Activated T-helper 9 cell treated with anti-CD3 and anti-CD28 coated beads, Interleukin-2, amount 50 U/mL, for 16 hours (primary cell): ENCODE measurements at places on chromosomes 16 and 17.

DNA sequence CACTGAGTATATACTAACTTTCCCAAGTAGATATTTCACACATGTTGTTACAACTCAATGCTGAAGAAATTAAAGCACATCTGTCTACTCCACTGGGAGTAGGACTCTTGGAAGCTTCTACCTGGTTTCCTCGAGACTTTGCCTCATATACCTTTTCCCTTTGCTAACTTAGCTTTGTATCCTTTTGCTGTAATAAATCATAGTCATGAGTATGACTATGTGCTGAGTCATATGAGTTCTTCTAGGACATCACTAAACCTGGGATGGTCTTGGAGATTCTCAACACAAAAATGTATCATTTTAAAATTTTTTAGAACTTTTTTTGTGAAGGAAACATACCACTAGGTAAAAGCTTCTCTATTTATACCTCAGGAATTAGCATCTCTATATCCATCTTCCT, 39.8 kb downstream of the ABCA5 start:
- no peak for DNase-seq

DNA sequence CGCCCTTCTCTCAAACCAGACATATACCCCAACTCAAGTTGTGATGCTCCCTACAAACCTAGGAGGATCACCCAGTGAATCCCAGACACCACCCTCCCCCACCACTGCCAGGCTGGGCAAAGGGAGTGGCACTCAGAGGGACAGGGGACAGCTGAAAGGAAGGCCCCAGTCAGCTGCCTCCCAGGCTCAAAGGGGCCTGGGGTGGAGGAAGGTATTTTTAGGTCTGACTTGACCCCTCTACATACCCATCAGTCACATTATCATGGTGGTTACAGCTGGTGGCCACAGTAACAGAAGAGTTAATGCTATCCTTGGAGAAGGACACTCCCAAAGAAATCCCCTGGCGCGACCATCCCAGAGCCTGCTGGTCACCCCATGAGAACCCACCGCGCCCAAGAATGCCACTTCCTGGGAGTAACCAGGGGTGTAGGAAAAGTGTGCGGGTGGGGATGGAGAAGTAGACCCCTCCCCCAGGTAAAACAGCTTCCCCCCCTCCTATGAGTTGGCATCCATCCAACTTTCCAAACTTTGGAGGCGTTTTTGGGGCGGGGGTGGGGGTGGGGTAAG, 1.1 kb downstream of the CACNB1 start:
- DNase-seq: no peak

GRCh38 chr17:50470426-50470825, 1.7 kb upstream of the CHAD start:
- DNase-seq: no peak

DNA sequence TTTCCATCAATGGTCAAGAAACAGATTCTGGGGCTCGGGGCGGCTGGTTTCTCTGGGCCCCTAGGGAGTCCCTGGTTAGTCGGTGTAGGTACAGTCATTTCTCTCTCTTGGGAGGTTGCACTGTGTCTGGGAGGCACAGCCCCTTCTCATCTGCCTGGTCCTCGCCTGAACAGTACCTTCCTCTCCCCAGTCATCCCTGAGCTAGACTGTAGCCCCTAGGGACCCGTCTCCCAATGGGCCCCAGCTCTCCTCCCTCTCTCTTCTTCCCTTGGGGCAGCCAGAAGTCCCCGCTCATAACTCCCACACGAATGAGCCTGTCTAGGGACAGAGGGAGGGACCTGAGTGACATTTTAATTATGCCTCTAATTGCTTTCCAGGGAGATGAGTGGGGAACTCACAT, 20.2 kb upstream of the CPSF4L start:
- DNase-seq: no peak

DNA sequence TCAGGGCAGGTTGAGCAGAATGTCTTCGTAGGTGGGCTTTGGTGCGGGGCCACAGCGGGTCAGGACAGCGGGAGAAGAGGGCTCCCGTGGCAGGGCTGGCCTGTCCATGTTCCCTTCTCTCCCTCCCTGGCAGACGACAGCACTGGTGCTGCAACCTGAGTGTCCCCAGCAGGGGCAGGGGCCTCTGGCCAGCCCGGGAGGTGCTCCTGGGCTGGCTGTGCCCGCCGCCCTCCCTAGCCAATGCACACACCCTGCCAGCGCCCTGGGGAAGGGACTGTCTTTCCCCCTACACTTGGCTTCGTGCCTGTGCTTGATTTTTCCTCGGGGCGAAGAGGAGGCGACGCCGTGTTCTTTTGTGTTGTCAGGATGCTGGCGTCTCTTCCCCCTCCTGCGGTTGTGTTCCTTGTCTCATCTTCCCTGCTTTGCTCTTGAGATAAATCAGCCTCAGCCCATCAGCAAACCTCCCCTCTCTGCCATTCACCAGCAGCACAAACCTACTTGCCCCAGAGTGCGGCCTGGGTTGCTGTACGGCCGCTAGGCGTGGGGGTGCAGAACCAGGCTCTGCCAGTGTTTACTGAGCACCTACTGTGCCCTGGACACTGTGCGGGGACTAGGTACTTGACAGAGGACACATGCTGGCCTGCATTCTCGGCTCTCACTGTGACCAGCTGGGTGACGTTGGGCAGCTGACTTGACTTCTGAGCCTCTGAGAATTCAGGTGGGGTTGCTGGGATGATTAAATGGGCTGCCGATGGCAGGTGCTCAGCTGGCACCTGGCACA, 237.3 kb upstream of the CIBAR2 start:
- DNase-seq: no peak

DNA sequence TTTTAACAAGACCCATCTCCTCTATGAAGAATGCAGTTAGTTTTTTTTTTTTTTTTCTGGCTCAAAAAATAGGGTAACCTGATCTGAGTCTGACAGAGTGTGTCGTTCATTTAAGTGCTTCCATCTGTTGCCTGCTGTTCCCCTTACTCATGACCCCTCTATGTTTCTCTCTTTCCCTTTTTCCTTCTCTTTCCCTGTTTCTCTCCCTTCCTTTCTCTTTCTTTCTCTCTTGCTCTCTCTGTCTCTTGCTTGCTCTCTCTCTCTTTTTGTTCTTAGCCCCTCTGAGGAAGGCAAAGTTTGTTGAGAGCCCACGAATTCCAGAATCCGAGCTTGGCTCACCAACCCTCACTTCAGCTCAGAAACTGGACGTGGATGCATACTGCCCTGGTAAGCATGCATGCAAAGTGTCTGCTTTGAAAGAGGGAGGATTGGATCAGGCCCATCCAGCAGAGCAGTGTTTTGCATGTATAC, 185.0 kb downstream of the TANC2 start:
- no peak for DNase-seq

GRCh38 chr17:13030459-13031300, 12.9 kb upstream of the ELAC2 start:
- DNase-seq: peak; percentile 6

DNA sequence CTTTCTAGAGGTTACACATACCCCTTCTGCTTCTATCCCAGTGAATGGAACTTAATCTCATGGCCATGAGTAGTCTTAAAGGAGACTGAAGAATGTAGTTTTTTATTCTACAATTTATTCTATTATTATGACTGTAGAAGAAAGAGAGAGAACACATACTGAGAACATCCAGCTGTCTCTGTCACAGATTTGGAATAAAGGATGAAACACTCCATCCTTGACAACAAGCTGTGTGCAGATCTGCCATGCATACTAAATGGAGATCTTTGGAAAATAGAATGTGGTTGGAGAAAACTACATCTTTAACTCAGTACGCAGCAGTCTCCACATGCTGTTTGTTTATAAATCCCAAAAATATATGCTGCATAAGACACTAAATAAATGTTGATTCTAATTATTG, 54.1 kb upstream of the NUDT7 start:
- DNase-seq: no peak

GRCh38 chr16:46612121-46612520, 9.1 kb downstream of the SHCBP1 start:
- DNase-seq: no peak

GRCh38 chr16:83458612-83459011, 349.2 kb upstream of the HSBP1 start:
- no peak for DNase-seq

GRCh38 chr17:74089869-74090464, 113.5 kb upstream of the RPL38 start:
- no peak for DNase-seq

DNA sequence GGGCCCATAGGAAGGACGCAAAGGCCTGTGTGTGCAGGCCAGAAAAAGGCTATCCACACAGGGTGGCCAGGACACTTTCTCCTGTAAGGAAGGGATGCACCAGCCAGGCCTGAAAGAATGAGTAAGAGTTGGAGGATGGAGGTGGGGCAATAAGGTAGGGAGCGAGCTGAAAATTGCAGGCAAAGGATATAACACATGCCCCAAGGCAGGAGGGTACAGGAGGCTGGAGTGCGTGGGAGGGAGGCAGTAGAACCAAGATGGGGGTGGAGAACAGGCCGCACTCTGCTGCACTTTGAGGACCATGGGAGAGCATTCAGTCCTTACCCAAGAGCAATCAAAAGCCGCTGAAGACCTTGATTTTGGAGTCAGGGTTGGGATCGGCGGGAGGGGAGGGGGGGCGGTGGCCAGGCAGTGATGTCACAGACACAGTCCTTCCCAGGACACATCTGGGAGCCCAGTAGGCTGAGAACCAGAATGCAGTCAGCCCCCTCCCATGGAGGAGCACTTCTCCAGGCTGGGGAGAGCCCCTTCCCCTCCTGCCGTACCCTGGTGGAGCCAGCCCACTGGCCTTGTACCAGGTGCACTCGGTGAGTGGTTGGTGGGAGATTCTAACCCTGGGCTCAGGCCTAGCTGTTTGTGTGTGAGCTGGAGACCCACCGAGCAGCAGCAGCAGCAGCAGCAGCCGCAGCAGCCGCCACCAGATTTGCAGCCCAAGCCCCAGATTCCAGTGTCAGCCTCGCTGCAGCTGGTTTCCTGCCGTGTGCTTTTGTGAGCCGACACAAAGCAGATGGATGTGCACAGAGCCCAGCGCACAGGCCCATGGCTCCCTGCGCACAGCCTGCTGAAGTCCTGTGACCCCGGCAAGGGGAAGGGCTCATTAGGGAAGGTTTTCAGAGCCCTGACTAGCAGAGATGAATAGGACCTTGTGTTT, 17.5 kb downstream of the ANKRD40 start:
- no peak for DNase-seq

- no peak for DNase-seq
Observed at GRCh38 chr17:44402564-44403172, 13.2 kb upstream of the ITGA2B start.

GRCh38 chr16:53999841-54000240, 286.7 kb downstream of the IRX3 start:
- no peak for DNase-seq

DNA sequence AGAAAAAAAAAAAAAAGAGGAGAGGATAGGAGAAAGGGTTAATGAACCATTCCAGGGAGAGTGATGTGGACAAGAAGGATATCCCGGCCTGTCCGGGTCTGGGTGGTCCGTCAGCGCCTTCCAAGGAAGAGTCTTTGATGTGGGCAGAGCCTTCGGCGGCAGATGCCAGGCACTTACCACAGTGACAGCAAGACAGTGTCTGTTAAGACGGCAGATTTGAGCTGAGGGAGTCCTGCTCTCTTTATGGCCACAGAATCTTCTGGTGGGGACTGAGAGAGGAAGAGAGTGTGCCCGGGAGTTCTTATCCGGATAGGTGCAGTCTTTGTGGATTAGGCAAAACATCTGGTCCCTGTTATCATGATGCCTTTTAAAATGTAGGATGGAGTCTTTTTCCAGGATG, 95.2 kb downstream of the ZDHHC7 start:
- DNase-seq: no peak

DNA sequence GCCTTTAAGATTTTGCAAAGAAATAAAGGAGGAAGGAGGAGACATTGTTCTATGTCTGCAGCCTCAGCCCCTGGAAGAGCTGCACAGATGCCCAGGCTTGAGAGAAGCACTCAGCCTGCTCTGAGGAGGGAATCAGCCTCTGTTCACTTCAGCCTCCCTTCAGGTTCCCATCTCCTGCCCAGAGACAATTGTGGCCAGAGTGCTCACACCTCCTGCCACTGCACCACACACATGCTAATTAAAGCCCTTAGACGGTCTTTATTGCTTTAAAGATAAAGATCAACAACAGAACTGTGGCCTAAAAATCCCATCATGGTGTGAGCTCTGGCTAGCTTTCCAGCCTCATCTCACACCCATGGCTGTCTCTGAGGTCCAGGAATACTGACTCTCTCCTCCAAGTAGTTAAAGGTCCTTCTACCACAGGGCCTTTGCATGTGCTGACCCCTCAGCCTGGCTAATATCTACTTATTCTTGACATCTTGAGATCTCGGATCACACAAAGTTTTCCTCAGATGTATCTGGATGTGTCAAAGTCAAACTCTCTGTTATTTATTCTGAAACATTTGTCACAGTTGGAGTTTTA, 33.8 kb downstream of the CHD9NB start:
- DNase-seq: no peak

DNA sequence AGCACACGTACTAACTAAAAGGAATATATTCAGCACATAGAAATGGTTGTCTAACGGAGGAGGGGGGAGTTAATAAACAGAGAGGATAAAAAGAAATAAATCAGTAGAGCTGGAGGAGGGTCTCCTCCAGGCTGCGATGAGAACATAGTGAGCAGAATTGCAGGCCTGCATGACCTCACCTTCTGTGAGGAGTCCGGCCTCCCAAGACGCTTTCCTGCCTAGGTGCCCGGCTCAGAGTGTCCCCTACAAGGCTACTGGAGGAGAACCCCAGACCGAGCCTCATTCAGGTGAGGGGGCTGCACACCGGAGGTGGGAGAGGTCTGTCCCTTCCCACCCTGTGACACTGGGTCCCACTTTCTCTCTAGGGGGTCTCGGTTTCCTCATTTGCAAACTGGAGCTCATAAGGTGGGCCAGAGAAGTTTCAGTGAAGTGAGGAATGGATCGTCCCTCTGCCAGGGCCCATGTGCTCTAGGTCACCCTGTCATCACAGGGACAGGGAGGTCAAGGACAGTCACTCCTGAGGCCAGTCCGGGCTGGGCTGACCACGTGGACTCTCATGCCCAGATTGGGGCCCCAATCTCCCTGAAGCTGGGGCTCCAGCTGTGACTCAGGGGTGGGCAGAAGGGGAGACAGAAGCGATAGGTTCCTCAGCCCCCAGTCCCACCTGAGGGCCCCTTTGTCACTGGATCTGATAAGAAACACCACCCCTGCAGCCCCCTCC, 3.3 kb upstream of the HBM start:
- DNase-seq: no peak

DNA sequence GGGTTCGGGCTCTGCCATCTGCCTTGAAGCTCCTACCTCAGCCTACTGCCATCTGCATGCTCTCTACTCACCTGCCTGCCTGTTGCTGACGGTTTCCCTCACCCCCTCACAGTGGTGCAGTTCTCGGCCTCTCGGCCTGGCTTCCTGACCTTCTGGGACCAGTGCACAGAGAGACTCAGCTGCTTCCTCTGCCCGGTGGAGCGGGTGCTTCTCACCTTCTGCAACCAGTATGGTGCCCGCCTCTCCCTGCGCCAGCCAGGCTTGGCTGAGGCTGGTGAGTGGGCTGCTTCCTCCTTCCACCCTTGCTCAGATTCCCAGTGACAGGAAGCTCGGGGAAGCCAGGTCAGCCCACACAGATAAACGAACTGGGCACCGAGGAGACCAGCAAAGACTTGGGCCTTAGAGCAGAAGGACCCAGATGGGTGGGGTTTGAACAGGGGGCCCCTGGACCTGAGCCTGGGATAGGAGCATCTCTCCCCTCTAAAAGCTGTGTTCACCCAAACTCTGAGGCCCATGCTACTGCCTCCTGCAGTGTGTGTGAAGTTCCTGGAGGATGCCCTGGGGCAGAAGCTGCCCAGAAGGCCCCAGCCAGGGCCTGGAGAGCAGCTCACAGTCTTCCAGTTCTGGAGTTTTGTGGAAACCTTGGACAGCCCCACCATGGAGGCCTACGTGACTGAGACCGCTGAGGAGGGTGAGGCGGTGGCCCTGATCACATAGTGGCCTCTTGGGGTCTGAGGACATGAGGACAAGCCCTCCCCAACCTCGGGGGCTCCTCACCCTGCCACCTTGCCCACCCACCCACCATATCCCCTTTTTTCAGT, 16.4 kb downstream of the RIPOR1 start:
- no peak for DNase-seq
